ENCODE measurements at places on chromosomes 7 and 10.

- DNase-seq = no peak
These were observed 48.1 kb downstream of the SORBS1 start for GRCh38 chr10:95513008-95513589.

DNA sequence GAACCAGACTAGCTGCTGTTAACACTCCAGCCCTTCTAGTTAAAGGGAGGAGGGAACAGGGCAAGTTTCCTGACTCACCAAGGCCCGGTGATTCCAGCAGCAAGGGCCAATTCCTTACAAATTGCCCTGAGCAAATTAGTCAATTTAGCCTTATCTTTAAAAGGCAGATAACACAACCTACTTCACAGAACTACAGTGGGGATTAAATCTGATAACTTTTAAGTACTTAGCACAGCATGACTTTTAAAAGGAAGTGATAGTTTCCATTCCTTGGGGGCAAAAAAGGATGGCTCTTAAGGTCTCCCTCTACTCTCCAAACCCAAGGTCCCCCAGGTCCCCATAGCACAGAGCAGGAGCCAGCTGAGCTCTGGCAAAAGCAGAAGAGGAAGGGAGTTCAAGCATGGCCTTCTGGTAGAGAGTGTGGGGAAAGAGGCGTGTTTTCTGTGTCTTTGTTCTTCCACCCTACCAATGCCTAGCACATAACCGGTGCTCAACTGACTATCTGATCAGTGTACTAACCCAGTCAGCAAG, 4.0 kb downstream of the CDCA7L start:
- no peak for DNase-seq

- no peak for DNase-seq
These were observed 75.3 kb downstream of the ZNF92 start for GRCh38 chr7:65448816-65449504.

DNA sequence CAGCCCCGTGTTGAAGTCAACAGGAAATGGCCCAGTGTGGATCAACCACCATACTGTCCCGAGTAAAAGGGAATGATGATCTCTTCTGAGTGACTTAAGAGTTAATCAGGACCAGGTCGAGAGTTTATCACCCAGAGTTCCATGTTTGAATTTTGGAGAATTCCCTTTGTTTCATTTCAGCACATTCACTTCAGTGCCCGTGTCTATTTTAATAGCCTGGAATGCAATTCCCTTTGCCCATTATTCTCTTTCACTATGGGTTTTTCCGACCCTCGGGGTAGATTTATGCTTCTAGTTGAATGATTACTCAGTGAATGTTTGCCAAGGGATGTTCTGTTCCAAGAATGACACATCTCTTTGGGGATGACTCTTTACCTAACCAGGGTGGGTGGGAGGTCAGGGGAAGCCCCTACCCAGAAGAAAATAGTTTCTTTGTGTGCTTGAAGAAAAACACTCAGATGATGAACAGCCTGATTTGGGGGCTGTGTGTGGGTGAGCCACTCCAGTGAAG, 594.9 kb downstream of the INHBA start:
- no peak for DNase-seq

- no peak for DNase-seq
These were observed 2.6 kb downstream of the TBRG4 start for GRCh38 chr7:45108863-45109262.

- DNase-seq = no peak
These were observed 81.3 kb upstream of the TNS3 start for GRCh38 chr7:47663213-47663612.

GRCh38 chr7:74320645-74321221, 31.5 kb downstream of the CLIP2 start:
- no peak for DNase-seq

GRCh38 chr7:66283003-66283920, 78.1 kb downstream of the TPST1 start:
- DNase-seq = no peak

DNA sequence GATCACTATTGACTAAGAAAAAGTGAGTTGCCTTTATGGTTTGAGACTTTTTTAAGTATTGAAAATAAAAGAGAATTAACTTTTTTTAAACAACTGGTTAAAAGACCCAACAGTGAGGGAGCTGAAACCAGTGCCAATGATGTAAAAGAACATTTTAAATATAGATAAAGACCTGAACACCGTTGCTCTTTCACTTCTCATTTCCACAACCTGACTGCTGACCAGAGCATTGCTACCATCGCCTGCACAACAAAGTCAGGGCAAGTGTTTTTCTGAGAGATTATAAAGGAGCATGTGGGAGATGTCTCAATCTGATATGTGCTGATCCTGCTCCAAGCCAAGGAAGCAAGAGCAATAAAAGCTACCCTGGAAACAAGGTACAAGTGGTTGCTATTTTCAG, 34.7 kb downstream of the IMMP2L start:
- no peak for DNase-seq

- DNase-seq = no peak
These were observed 102.1 kb downstream of the RTKN2 start for GRCh38 chr10:62166331-62167131.

DNA sequence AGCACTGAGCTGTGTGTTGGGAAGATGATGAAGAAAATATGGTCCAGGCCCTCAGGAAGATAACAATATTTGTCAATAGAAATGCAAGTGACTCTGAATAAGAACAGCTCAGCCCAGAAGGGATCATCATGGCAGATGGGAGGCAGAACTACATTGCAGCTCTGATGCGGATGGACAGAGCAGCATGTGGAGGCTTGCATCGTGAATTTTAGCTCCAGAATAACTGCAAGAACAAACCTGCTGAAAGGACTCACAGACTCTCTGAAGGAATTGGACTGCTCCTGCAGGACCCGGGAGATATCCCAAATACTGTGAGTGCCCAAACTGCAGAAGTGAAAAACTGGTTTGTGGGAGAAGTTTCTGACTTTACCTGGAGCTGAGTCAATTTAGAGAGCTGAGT, 80.6 kb upstream of the LAMB4 start:
- no peak for DNase-seq

DNA sequence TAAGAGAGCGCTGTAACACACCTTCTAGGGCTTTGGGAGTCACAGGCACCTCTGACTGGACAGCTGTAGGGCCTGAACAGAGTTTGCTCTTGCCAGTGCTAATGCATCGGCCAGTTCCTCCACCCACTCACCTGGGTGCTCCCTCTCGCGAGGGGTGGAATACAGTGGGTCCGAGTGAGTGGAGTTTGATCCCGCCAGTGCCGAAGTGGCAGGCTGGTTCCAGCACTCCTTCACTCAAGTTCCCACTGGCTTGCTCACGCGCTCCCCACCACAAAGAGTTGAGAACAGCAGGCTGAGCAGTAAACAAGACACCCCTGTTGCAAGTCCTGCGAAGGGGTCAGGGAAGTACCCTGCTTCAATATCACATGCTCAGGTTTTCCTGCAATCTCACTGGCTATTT, 91.8 kb downstream of the SNX13 start:
- DNase-seq = no peak

GRCh38 chr10:3046981-3047547, 20.3 kb upstream of the PFKP start:
- no peak for DNase-seq

DNA sequence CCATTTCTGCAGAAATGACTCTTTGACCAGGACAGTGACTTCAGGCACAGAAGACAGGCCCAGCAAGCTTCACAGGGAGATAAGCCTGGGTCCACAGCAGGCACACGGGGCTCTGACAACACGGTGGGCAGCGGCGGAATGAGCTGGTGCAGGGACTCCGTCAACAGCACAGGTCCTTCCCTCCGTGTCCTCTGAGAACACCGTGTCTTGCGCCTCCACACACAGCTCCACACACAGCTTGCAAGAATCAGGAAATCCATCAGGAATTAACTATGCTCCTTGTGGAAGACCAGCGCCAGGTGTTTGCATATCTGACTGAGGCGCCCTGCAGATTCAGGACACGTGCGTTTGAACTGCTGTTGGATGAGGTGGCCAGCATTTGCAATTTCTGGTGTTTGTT, 39.6 kb downstream of the TCERG1L start:
- DNase-seq = no peak

DNA sequence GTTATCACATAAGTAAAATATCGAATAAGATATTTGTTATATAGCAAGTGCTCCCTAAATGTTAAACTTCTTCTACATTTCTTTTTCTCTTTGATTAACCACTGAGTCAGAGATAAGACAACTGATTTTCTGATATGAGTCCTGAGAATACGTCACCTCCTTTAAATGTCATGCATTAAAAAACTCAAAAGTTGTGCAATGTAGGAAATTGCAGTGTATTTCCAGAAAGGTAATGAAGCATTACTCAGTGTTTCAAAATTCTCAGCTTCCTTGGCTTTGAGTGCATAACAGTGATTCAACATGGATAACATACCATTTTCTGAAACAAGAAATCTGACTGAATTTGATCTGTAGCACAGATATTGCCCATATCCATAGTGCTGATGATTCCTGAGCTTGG, 155.8 kb downstream of the BMPER start:
- no peak for DNase-seq

GRCh38 chr10:96390460-96390864, 31.7 kb upstream of the OPALIN start:
- no peak for DNase-seq

DNA sequence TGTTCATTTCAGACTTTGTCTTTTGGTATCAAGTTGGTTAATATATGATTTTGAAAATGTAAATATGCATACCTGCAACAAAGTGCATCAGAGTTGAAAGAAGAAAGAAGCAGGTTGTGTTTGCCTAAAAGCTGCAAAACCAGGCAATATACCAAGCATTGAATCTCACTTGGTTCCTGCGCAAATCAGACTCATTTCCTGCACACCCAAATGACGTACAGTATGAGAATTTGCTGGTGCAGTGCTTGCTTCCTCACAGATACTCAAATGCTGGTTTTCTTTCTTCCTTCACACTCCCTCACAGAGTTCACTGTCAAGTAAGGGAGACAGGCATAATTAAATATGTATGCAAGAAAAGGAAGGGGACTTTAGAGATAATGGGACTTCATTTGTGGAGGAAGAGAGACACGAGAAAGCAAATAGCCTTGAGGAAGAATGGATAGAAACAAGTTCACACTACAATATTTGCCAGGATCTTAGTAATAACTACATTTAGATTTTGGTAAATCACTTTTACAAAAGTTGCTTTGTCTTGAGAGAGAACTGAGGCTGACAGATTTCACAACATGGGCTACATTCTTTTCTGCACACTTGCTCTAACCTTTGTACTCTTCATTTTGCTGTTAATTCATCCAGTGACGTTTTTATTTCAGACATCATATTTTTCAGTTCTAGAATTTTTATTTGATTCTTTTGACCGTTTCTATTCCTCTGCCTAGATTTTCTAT, 56.9 kb upstream of the AOAH start:
- peak; percentile 16 for DNase-seq

GRCh38 chr7:78601728-78602127, 803.2 kb downstream of the PHTF2 start:
- DNase-seq = no peak

DNA sequence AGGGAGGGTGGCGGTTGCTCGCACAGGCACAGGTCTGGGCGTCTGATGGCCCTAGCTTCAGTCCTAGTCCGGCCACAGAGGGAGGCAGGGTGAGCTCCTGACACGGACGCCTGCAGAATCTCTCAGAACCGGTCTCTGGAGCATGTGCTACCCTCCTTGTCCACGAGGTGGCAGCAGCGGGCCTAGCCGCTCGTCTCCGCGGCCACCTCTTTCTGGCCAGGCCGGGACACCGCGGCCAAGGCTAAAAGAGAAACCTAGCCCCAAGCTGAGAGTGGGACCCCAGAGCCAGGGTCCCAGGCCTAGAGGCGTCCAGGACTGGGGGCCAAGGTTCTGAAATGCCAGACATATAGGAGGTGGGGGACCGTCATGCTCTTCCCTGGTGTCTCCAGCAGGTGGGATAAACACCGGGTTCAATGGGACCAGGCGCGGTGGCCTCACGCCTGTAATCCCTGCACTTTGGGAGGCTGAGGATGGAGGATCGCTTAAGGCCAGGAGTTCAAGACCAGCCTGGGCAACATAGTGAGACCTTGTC, 3.2 kb upstream of the LAT2 start:
- peak; percentile 79 for DNase-seq

DNA sequence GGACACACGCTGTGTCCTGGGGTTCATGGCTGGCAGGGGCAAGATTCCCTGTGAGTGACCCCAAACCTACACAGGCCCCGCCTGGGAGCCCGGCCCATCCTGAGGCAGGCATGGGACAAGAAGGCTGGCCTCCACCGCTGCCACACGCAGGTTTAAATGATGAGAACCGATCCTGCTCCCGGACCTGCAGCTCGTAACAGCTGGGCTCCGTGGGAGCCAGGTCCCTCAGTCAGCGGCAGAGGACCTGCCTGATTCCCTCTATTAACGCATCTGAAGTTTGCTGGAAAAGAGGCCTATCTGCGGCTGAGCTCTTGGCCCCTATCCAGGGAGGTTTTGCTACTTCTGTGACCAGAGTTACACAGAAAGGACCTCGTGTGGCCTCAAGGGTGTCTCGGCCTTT, 112.3 kb downstream of the VIPR2 start:
- no peak for DNase-seq

DNA sequence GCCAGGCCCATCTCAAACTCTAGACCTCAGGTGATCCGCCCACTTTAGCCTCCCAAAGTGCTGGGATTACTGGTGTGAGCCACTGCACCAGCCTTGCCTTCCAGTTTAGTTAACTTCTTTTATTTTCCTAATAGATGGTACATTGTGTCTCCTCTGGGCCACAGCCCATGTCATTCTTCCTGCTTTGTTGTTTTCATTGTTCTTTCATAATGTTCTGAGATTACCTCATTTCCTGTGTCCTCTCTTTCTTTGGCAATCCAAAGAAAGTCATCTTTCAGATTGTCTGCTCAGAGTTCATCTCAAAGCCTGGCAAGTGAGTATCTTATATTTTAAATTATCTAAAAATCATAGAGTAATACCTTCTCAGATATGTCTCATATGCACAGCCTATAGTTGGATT, at the start of gene OLAH:
Gene OLAH (plus strand): TSS at position 270 of the 400 bp plus-strand sequence. CDS start 3,346 bp downstream, outside the sequence.
- DNase-seq = no peak

- no peak for DNase-seq
These were observed 423.8 kb upstream of the MKI67 start for GRCh38 chr10:128550045-128550444.

GRCh38 chr7:139655305-139655704, 122.5 kb downstream of the HIPK2 start:
- DNase-seq = no peak

DNA sequence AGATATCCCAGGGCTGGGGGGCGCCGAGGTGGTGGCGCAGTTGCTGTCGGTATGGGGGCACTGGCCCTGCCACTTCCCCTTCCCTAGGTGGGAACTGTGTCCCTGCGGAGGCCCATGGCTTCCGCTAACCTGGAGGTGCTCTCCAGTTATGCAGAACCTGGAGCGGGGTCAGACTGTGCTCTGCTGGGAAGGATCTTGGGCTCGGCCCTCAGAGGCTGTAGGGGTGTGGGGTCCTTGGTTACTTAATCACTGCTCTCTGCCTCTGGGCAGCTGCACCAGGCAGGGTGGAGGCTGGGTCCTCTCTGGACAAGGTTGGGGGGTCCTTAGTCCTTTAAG, 2.4 kb downstream of the BRI3 start:
- no peak for DNase-seq

GRCh38 chr7:33459340-33459751, 330.0 kb downstream of the BBS9 start:
- DNase-seq = no peak

- DNase-seq = no peak
These were observed 1.2 kb downstream of the MACROH2A2 start for GRCh38 chr10:70053841-70054288.

Measured in activated CD4-positive, alpha-beta T cell treated with anti-CD3 and anti-CD28 coated beads, Interleukin-2, amount 50 U/mL, for 1 hour (primary cell).